Kasumi-1 (cell line): ENCODE measurements at places on chromosomes 6 and 20.
A peak's percentile ranks its signal among the peaks of the same experiment; 100 is the strongest.

DNA sequence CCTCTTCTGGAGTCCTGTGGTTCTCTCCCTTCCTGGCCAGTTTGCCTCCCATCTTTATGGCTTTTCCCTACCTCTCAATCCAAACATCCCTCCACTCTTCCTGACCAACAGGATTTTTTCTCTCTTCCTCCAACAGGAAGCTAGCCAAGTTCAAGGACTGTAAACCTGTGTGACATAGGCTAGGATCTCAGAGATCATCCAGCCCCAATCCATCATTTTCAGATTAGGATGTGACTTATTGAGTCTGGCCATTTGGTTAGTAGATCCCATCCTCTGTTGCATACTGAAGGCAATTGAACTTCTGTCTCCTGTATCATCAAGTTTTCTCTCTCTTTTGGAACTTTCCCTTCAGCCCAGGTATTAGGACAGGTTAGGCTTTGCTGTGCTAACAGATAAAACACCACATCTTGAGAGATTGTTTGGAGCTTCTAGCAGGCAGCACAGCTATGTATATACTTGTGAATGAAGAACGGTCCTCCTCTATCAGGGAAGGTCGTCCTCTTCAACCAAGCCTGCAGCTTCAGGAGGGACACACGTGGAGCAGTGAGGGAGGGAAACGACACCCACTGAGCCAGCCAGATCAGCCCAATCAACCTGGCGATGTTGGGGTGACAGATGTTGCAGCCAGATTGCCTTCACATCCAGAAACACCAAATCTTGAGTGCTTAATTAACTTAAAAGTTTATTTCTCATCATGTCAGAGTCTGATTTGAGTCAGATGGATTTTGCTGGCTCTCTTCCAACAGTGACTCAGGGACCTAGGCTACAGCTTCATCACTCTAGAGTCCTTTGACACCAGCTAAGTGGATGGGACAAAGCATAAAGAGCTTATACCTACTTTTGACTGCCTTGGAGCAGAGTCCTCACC lies 106.8 kb downstream of the GJA10 start:
- no peak for DNase-seq

GRCh38 chr6:87154641-87154992 lies 748 bp upstream of the ZNF292 start:
- DNase-seq: no peak

GRCh38 chr6:1784422-1784884 lies 174.7 kb downstream of the FOXC1 start:
- no peak for DNase-seq

GRCh38 chr6:67252663-67253062 lies 1382.4 kb upstream of the ADGRB3 start:
- DNase-seq: peak; percentile 40

- peak; percentile 33 for DNase-seq
Measured at GRCh38 chr20:49620364-49621240, 52.7 kb upstream of the PTGIS start.

- no peak for DNase-seq
Measured at GRCh38 chr6:33924681-33925080, 120.9 kb upstream of the MLN start.

DNA sequence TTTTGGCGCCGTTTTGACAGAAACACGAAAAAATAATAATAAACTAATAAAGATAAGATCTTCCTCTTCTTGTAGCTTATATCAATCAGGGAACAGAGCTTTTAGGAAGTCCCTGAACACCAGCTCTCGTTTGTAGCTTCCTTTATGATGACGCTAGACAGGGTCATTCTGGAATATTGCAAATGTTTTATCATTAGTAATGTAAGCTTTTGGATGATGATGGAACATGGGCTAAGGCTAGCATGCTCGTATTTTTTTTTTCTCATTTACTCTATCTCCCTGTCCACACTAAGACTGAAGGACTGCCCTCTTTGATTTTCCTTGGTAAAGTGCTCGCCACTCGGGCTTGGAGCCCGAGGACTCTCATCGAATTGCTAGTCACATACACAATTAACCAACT lies 22.1 kb upstream of the POM121L2 start:
- no peak for DNase-seq

DNA sequence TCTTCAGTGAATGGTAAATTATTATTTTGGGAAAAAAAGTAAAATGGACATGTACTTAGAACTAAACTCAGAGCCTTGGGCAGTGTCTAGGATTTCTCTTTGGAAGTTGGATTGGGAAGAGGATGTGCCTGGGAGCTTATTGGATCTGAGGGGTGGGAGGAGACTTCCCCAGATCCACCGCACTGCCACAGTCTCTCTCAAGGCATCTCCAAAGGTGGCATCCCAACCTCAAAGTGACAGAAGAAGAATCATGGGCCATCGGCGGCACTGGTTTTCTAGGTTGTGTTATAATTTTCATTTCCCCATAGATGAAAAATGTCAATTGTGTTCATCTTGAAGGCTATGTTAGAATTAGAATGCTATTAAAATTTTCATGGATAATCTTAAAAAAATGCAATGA lies 66.8 kb upstream of the CD93 start:
- DNase-seq: no peak
